ENCODE measurements at places on chromosomes 2 and 18.

DNA sequence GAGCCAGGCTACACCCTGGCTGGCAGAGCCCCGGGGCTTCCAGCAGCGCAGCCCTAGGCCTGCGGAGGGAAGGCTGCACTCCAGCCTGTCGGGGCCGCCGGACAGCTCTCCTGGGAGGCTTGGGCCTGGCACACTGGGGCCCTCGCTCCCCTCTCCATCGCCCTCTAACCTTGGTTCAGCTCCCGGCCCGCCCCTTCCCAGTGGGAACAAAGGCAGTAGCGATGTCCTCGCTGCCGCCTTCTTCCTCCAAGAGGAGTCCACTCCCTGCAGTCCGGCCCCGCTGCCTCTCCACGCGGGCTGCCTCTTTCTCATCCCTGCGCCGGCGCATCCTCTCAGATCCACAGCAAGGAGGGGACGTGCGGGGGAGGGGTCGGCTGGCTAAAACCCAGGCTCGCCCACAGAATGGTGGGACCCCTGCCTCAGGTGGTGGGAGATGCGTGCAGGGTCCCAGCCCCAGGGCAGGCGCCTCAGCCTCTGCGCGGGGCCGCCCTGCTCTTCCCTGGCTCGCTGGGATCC lies 138.1 kb downstream of the TWIST2 start:
- no peak for DNase-seq

GRCh38 chr18:36352384-36352783 lies 54.9 kb downstream of the FHOD3 start:
- DNase-seq, result no peak

- no peak for DNase-seq
Observed at GRCh38 chr18:10056506-10056905, 142.7 kb downstream of the VAPA start.

DNA sequence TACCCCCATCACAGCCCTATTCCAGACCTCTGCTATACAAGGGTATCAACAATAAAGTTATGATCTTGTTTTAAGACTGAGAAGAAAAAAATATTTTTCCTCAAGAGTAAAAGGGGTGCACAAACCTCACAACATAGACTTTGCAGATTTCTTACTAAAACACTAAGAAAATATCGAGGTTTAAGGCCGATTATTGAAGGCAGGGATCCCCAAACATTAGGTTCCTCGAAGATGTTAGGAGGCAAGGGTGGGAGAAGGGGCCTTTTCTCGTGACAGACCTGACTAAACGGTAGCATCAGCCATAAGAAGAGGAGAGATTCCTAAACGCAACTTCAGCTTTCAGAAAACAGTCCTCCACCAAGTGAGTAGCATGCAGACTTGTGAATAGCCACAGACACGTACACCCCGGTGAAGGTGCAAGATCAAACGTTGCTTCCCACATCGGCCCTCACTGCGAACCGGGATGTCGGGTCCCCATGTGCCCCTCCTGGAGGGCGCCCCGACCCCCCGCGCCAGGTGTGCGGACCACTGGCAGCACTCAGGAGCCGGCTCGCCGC lies 678 bp downstream of the PIAS2 start:
- DNase-seq, result peak; percentile 39

GRCh38 chr2:112604952-112605351 lies 20.5 kb downstream of the CHCHD5 start:
- no peak for DNase-seq

DNA sequence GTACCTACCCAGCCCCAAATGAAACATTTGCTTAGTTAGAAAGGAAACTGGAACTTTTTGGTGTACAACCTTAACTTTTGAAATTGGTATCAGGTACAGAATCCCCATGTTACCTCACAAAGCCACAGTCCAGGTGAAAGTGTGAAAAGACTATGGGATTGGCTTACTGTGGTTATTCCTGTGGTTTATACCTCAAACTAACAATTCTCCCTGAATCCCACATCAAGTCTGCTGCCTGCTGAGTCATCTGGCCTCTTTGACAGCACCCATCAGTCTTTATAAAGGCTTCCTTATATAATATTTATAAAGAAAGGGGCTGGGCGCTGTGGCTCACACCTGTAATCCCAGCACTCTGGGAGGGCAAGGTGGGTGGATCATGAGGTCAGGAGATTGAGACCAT lies 164.6 kb downstream of the TMEM247 start:
- DNase-seq, result peak; percentile 41

DNA sequence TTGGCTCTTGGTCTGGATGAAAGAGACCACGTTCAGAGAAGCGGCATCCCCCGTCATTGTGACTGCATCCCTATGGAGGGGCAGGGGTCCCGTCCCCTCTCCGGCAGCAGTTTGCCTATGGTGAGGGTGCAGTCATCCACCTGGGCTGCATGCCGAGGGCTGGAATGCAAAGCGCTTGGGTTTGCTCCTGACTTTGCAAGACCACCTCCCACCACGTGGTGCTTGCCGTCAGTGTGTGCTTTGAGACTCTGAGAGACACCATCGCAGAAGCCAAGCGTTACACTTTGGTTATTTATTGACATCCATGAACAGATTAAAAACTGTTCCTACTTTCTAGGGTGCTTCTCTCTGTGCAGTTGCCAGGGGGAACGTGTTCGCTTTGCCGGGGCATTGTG lies 59.5 kb downstream of the SH3RF3 start:
- DNase-seq, result no peak

- DNase-seq, result no peak
Observed at GRCh38 chr2:209331291-209331844, 92.5 kb upstream of the MAP2 start.

DNA sequence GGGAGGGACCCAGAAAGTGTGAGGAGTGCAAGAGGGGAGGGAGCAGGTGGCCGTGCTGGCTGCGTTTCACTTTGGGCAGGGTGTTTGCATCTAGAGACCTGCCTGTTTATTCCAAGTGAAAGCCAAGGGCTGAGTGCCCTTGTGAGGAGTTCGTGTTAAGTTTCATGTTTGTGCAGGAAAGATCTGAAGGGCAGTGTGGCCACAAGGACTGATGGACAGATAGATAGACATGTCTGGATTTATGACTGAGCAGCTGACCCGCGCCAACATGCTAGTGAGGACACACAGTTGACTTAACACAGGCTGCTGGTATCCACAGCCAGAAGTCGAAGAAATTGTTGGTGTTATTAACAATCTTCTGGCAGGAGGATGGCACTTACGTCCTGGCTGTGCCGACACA lies 387.6 kb upstream of the TNP1 start:
- no peak for DNase-seq

- no peak for DNase-seq
Observed at GRCh38 chr2:236726701-236727450, 157.3 kb downstream of the ACKR3 start.

GRCh38 chr18:61606759-61607158 lies 273.5 kb downstream of the CDH20 start:
- DNase-seq, result no peak

DNA sequence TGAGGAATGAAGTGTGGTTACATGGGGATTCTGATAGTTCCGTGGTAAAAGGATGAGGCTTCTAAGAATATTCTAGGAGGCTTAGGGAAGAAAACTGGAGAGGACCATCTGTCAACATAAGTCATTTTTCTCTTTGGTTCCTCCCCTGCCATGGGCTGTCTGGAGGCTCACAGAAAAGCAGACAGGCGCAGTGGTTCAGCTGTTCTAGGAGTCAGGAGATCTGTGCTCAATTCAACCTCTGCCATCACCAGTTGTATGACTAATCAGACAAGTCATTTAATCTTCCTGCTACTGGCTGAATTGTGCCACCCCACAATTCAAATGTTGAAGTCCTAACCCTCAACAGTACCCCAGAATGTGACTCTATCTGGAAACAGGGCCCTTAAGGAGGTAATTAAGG lies 36.4 kb downstream of the ADAM17 start:
- peak; percentile 9 for DNase-seq

DNA sequence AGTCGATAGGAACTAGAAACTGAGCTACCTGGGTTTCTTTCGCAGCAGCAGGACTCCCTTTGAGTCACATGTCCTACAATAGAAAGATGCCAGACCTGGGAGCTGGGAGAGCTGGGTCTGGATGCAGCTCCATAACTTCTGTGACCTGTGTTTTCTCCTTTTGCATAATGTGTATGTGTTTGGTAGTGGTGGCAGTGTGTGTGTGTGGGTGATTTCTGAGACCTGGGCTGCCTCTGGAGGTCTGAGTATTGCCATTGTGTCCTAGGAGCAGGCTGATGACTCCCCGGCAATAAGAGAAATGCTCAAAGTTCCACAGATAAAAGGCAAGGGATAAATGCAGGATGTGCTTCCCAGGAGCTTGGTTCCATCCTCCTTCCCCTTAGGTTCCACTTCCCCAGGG lies 6.4 kb downstream of the WNT10A start:
- no peak for DNase-seq

GRCh38 chr2:55923982-55924321 lies 370 bp upstream of the EFEMP1 start:
- no peak for DNase-seq

DNA sequence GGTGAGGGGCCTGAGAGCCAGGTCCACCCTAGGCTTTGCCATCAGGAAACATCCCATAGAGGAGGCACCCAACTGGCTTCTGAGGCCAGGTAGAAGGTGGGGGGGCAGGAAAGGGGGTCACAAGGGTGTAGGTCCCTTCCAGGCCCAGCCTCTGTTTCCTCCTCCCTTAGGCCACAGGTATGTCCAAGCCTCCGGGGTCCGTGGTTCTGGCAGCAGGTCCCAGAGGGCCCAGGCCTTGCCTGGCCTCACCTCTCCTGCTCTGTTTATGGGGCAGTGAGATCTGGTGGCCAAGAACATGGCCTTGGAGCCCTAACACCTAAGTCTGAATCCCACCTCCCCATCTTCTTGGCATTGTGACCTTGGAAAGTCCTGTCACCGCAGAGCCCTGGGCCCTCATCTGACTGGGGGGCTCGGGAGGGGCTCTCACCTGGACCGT lies 21.6 kb upstream of the GPR17 start:
- DNase-seq, result no peak

- no peak for DNase-seq
Observed at GRCh38 chr2:23231865-23232264, 153.1 kb upstream of the KLHL29 start.

DNA sequence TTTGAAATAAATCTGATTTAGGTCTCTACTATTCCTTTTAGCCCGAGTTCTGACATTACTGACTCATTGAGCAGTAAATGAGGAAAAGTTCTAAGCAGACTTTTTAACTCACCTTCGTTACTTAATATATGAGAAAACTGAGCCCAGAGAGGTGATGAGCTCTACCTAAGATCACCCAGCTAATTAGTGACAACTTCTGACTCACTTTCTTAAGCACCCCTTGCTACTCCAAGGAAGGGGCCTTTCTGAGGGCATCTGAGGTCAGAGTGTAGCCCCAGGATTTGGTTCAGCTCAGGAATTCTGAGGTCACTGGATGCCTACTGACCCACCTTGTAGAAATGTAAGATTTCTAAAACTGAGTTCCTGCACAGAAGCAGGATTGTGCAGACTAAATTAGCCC lies 102.2 kb upstream of the FZD5 start:
- DNase-seq, result no peak

- no peak for DNase-seq
Observed at GRCh38 chr2:168687314-168687713, 115.1 kb upstream of the NOSTRIN start.

DNA sequence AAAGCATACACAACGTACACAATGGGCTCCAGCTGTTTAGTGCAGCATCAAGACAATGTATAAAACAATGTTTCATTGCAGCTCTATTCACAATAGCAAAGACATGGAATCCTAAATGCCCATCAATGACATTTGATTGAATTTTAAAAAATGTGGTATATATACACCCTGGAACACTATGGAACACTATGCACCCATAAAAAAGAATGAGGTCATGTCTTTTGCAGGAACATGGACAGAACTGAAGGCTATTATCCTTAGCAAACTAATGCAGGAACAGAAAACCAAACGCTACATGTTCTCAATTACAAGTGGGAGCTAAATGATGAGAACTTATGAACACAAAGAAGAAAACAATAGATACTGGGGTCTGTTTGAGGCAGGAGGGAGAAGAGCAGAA lies 315.5 kb downstream of the AGPS start:
- no peak for DNase-seq
